Ascending aorta (tissue), 2 donors: ENCODE measurements at places on chromosomes 12 and 14. TPM values are rescaled to one million over a fixed set of nuclear protein-coding genes. Genes with fewer than 3 reads are reported as not detected.

DNA sequence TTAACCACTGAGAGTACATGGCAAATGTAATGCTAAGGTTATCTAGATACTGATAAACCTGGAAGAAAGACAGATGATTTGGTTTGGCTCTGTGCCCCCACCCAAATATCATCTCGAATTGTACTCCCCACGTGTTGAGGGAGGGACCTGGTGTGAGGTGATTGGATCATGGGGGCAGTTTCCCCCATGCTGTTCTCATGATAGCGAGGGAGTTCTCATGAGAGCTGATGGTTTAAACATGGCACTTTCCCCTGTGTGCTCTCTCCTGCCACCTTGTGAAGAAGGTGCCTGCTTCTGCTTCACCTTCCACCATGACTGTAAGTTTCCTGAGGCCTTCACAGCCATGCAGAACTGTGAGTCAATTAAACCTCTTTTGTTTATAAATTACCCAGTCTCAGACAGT, 14.2 kb downstream of the NOXRED1 start:
- DNase-seq, result no peak
- no peaks in the 10 kb centered on the region for H3K27me3 ChIP-seq
- H3K4me3 ChIP-seq, result no peak overlapping the region
- no peaks in the 10 kb centered on the region for H3K36me3 ChIP-seq

DNA sequence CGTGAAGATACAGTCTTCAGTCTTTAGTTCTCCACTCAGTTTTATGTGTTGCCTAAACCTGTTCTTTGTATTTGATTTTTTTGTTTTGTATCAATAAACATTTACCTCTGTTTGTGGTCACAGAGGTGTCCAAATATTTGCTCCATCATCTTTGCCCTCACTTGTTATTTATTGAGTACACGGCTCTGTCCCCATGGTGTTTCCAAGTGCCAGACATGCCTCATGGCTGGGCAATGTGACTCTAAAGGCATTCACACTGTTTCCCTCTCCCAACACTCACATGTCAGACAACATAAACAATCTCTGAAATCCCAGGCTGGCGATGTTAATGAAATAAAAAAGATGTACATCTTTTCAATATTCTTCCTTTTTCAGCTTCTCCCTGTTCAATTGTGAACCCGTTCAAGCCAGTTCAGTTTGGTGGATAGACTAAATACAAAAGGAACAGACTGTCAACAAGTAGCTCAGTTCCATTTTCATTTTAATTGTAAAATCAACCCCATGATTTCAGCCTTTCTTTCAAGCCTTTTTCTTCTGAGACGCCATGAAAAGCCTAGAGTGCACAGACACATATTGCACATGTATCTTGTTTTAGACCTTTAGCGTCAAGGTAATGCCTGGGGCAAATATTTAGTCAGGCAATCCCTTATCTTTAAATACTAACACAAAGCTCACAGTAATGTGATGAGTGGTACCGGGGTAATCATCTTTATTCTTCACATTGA, 680.7 kb downstream of the GALC start:
- H3K4me1 ChIP-seq, result no peaks in the 10 kb centered on the region
- H3K27me3 ChIP-seq, result no peaks in the 10 kb centered on the region
- H3K27ac ChIP-seq, result no peak overlapping the region
- no peaks in the 10 kb centered on the region for H3K36me3 ChIP-seq
- no peak overlapping the region for H3K4me3 ChIP-seq
- no peak for DNase-seq

GRCh38 chr14:104931771-104932675, 7.3 kb downstream of the PLD4 start:
- no peaks in the 10 kb centered on the region for H3K27me3 ChIP-seq
- peak overlapping the region; percentile 45 for H3K4me3 ChIP-seq
- no peak overlapping the region for H3K27ac ChIP-seq

- DNase-seq, result no peak
- H3K27me3 ChIP-seq, result no peaks in the 10 kb centered on the region
- no peak overlapping the region for H3K27ac ChIP-seq
- H3K4me1 ChIP-seq, result no peaks in the 10 kb centered on the region
- no peak overlapping the region for H3K4me3 ChIP-seq
Measured at GRCh38 chr12:97912943-97913342, 450.3 kb downstream of the RMST start.

The IFNG-AS1 gene
- not detected for total RNA-seq

The PRICKLE1 gene
- 1.8 TPM for total RNA-seq

- H3K27ac ChIP-seq, result no peak overlapping the region
- H3K4me3 ChIP-seq, result no peak overlapping the region
- H3K36me3 ChIP-seq, result no peaks in the 10 kb centered on the region
- peaks cover 12% of the 10 kb centered on the region for H3K4me1 ChIP-seq
- H3K27me3 ChIP-seq, result no peaks in the 10 kb centered on the region
Measured at GRCh38 chr12:12224240-12224940, 42.5 kb downstream of the LRP6 start.

GRCh38 chr14:93952829-93953228, 23.5 kb downstream of the ASB2 start:
- H3K27me3 ChIP-seq, result no peaks in the 10 kb centered on the region
- H3K4me1 ChIP-seq, result peaks cover 6% of the 10 kb centered on the region
- H3K27ac ChIP-seq, result no peak overlapping the region
- H3K36me3 ChIP-seq, result peaks cover 47% of the 10 kb centered on the region
- H3K4me3 ChIP-seq, result no peak overlapping the region

DNA sequence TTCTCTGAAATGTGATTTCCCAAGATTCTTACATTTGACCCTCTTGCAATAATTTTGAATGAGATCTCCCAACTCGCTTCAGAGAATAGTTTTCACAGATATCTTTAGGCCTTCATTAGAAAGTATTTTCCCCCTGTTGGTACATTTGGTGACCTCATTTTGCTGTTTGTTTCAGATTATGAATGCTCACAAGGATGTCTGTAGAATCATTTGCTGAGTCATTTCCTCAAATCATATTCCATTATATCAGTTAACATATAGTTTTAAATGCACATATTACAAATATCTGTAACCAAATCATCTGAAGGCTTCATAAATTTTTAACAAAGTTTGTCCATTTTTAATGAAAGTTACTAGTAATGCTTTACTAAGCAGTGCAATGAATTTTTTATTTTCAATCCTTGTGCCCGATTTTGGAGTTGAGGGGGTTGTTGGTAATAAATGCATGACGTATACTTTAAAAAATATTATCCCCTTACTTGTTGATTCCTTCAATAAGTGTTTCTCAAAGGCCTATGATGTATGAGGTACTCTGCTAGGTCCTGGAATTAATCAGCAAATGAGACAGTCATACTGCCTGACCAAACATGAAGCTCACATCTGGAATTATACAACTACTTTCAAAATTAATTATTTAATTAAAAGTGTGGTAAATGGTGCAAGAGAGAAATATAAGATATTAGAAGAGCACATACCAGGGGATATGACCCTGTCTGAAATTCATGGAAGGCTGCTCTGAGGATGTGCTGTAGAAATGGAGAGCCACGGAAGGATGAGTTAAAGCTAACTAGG, 126.9 kb upstream of the RAP1B start:
- H3K27ac ChIP-seq, result no peak overlapping the region
- no peak for DNase-seq
- no peaks in the 10 kb centered on the region for H3K36me3 ChIP-seq

GRCh38 chr14:64826333-64826732, 53.4 kb downstream of the SPTB start:
- H3K27ac ChIP-seq, result no peak overlapping the region
- no peak for DNase-seq
- no peaks in the 10 kb centered on the region for H3K27me3 ChIP-seq
- no peak overlapping the region for H3K4me3 ChIP-seq
- H3K36me3 ChIP-seq, result no peaks in the 10 kb centered on the region

DNA sequence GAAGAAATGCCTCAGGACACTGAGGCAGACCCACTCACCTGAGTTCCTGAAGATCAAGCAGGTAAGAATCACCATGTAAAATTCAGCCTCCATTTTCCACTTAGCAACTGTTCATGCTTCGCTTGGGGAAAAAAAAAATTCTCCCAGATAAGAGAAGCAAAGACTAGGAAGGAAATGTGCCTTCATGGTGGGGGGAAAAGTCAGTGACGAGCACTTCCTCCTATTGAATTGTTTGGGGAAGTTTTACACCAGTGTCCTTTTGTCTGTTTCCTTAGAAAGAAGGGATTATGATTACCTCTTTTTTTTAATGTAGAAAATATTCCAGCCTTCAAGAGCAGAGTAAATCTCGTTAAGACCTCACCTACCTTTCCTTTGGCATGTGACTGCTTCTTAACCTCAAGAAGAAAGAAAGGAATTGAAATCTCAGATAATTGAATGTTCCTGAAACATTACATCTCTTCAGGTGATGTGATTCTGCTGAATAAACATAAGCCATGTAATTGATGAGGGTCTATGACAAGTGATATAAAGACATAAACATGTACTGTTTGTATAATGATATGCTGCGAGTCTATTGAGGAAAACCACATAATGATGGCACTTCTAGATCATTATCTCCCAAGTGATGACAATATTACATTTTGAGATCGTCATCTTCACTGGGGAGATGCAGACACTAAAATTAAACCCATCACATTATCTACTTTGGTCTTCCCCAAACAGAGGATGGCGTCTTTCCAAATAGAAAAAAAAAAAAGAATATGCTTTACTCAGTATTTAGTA, at the start of gene PTPRB:
Gene PTPRB (minus strand): TSS at position 127 of the 783 bp plus-strand sequence. CDS start 34 bp downstream, at position 93.
- H3K27ac ChIP-seq, result no peak within 1 kb of the TSS
- H3K4me3 ChIP-seq, result no peak within 1 kb of the TSS
- no peak for DNase-seq
- no peaks in the 10 kb centered on the region for H3K4me1 ChIP-seq
- no peaks in the 10 kb centered on the region for H3K36me3 ChIP-seq

The CHST11 gene
- total RNA-seq, result 63.2 TPM

- no peak overlapping the region for H3K4me3 ChIP-seq
- H3K4me1 ChIP-seq, result no peaks in the 10 kb centered on the region
- no peak for DNase-seq
- H3K27me3 ChIP-seq, result no peaks in the 10 kb centered on the region
Measured at GRCh38 chr12:127025545-127025944, 1241.4 kb upstream of the TMEM132C start.

The ANO2 gene
- total RNA-seq, result 20.1 TPM

The PIWIL1 gene
- not detected for total RNA-seq

GRCh38 chr12:94070520-94070919, 77.9 kb upstream of the PLXNC1 start:
- H3K27me3 ChIP-seq, result no peaks in the 10 kb centered on the region
- H3K27ac ChIP-seq, result no peak overlapping the region
- no peaks in the 10 kb centered on the region for H3K4me1 ChIP-seq
- no peak overlapping the region for H3K4me3 ChIP-seq
- no peaks in the 10 kb centered on the region for H3K36me3 ChIP-seq
- no peak for DNase-seq

- H3K27ac ChIP-seq, result no peak overlapping the region
- H3K36me3 ChIP-seq, result no peaks in the 10 kb centered on the region
- no peaks in the 10 kb centered on the region for H3K4me1 ChIP-seq
- no peaks in the 10 kb centered on the region for H3K27me3 ChIP-seq
Measured at GRCh38 chr12:78938341-78939084, 73.9 kb downstream of the SYT1 start.
